ENCODE measurements at places on chromosomes 1 and 21.

DNA sequence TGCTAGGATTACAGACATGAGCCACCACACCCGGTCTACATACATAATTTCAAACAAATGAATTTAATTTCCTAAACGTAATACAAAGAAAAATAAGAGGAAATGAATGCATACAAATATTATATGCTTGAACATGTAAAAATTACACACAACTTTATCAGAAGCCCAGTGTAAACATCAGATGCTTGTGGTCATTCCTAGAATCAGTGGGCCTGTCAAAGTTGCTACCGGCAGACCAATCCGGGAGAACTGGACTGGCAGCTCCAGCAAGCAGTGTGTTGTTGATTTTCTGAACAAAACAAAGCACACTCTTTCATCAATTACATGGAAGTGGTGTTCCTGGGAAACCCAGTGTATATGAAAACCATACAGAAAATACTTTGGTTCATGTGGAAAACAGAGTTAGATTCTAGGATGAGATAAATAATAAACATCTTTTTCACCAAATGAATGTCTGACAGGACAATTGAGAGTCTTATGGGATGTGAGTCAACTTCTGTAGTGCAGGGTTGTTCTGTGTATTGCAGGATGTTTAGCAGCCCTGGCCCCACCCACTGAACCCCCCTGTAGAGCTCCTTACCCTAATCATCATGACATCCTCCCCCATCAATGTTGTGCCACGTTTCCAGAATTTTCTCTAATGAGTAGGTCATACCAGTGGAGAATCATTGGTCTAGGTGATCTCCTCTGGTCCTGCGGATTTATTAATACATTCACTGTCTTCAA is 33.8 kb downstream of the MFSD2A start:
- DNase-seq: no peak

DNA sequence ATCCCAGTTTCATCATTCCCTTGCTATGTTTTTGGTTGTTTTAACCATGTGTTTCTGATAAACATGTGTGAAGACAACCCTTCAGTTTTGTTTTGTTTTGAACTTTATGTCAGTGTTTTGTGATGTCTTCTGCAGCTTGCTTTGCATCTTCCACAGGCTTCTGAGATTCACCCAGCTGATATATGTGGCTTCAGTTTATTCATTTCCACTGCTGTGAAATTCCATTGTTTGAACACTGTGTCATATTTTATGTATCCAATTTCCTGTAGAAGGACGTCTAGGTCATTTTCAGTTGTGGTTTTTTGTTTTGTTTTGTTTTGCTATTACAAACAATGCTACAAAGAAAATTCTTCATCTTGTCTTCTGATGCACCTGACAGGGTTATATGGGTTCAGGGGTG is 27.2 kb upstream of the SLC26A9 start:
- DNase-seq: no peak

DNA sequence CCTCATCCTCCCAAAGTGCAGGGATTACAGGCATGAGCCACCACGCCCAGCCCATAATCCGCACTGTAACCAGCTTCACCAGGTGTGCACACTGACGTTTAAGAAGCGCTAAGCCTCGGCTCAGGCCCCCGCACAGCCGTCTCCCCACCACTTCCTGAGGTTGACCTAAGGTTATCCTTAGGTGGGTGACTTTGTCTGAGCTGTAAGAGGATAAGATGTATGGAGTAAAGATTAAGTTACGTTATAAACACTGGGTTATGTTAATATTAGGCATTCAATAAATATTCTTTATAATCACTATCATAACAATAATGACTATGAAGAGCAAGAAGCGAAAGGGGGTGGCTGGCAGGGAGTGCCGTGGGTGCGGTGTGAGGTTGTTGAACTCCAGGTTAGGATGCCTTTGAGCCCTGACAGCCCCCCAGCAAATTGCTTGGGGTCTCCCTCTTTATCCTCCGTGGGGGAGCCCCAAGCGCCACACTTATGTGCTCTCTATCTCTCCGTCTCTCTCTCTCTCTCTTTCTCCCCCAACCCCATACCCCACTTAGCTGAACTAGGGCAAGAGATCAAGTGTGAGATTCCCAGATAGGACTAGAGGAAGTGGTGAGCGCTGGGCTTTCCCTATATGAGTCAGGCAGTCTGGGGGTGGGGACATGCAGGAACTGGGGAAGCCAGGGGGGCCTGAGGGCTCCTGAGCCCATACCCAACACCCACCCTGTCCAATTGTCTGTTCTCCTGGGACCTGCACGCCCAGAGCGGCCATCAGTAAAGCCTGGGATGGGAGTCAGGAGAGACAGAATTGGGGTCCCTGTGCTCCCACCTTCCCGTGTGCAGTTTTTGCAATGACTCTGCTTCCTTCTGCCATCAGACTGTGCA is 7.6 kb downstream of the EFHD2 start:
- DNase-seq: no peak

- DNase-seq: no peak
These were observed 20.2 kb downstream of the MRPL37 start for GRCh38 chr1:54220004-54220811.

DNA sequence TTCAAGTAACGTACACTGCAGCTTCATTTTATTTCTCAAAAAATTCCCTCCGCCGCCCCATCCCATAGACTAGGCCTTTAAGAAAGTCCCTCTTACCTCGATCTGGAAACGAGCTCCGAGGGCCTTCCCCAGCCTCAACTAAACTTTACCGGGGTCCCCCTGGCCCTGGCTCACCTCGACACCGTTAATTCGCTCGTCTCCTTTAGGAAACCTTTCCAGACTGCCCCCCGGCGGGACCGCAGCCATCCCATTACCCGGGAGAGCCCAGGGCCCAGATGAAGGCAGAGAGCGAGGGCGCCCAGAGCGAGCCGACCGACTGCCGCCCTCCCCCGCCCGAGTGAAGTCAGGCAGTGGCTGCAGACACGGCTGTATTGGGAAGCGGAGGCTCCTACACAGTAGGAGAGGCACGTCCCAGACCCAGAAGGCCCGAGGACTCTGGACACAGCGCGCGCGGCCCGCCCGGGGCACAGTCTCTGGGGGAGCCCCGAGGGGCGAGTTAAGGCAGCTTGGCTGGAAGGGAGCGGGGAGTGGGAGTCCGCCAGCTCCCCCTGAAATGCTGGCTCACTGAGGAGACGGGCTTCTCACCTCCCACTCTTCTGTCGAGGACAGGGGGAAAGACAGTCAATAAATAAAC is 14.6 kb downstream of the SEMA6C start:
- no peak for DNase-seq

- DNase-seq: no peak
These were observed 78.6 kb downstream of the PDE9A start for GRCh38 chr21:42732033-42732410.

GRCh38 chr21:41135746-41136145 is 32.2 kb upstream of the BACE2 start:
- no peak for DNase-seq

DNA sequence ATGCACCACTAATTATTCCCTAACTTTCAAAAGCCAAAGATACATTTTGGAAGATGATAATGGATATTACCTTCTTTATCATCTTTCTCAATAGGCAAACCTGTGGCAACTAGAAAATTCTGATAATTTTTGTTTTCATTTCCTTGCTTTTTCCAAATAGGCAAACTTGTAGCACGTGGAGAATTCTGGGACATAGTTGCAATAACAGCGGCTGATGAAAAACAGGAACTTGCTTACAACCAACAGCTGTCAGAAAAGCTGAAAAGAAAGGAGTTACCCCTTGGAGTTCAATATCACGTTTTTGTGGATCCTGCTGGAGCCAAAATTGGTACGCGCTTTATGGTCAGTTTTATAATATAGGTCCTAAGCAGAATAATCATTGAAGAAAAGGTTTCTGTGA is 1.5 kb downstream of the FPGT start:
- DNase-seq: no peak

GRCh38 chr21:36701756-36702621 is 3.1 kb downstream of the SIM2 start:
- no peak for DNase-seq

DNA sequence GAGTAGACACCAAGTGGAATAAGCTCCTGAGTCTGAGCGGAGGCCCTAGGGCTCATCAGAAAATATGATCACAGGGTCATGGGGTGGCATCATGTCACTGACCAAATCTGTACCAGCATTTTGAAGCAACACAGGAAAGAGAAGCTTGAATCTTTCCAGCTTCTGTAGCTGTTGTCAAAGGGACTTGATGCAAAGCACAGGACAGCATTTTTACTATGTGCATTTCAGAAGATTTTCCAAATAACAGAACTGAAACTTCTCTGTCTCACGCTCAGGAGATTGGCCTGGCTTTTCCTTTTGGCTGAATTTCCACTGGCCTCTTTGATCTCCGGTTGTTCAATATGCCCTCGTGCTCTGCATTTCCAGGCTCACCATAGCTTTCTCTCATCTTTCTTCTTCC is 127.2 kb upstream of the ATP1B1 start:
- no peak for DNase-seq

- no peak for DNase-seq
These were observed 14.0 kb upstream of the TBX15 start for GRCh38 chr1:119002028-119002686.

- DNase-seq: no peak
These were observed 98.9 kb upstream of the WNT4 start for GRCh38 chr1:22241811-22242210.

DNA sequence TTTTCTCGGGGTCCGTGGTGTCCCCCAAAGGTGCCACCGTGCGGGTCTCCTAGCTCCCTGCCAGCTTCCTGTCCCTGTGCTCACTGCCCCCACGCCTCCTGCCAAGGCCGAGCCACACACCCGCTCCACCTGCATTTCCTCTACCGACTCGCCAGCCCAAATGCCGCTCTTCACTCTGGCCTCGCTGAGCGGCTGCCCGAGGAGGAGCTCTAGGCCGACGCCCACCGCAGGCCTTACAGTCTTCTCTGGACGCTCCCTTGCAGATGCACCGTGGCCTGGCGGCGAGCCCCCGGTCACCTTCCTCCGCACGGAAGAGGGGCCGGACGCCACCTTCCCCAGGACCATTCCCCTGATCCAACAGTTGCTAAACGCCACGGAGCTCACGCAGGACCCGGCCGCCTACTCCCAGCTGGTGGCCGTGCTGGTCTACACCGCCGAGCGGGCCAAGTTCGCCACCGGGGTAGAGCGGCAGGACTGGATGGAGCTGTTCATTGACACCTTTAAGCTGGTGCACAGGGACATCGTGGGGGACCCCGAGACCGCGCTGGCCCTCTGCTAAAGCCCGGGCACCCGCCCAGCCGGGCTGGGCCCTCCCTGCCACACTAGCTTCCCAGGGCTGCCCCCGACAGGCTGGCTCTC is 26.3 kb downstream of the FTCD start:
- no peak for DNase-seq

GRCh38 chr1:165288350-165289120 is 68.0 kb downstream of the LMX1A start:
- DNase-seq: peak; percentile 51

- DNase-seq: no peak
These were observed 152.9 kb downstream of the RWDD3 start for GRCh38 chr1:95386915-95387314.

- peak; percentile 50 for DNase-seq
These were observed 361.5 kb upstream of the ZP4 start for GRCh38 chr1:238252033-238252802.

DNA sequence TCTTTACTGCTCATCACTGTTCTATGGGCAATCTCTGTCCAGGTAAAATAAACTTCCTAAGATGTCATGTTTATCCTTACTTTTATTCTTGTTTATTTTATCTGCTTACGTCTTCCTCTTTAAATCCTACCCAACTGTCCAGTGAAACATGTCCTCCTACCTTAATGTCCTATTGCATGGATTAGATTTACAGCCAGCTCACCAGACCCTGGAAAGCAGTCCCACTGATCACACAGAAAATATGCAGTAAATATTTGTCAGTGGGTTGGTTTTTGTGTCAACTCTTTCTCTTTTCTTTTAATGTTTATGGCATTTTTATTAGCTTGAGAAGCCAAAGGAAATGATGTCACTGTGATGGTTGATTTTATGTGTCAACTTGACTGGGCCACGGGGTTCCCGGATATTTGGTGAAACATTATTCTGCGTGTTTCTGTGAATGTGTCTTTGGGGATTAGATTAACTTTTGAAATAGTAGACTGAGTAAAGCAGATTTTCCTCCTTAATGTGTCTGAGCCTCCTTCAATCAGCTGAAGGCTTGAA is 258.3 kb downstream of the SRGAP2C start:
- no peak for DNase-seq

DNA sequence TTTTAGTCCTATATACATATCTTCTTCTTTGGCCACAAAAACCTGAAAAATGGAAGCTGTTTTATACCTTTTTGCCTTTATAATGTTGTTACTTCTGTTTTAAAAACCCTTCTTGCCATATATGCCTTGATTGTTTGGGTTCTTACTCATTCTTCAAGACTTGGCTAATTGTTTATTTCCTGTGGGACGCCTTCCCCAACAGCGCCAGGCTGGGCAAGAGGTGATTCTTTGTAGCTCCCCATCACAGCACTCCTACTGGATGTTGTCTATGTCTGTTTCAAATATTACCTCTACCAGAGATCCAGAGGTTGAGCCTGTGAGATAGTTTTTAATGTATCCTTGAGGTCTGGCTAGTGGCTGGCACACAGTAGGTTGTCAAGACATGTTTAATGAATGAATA is 73.2 kb upstream of the CYP2J2 start:
- no peak for DNase-seq

- no peak for DNase-seq
These were observed 3.4 kb downstream of the EGLN1 start for GRCh38 chr1:231418741-231419107.

GRCh38 chr1:4585216-4585615 is 69.2 kb upstream of the AJAP1 start:
- DNase-seq: peak; percentile 55

GRCh38 chr1:72892461-72892860 is 610.1 kb upstream of the NEGR1 start:
- DNase-seq: no peak

GRCh38 chr1:172544481-172545104 is 11.6 kb downstream of the SUCO start:
- no peak for DNase-seq

- no peak for DNase-seq
These were observed 35.9 kb upstream of the ZFP69B start for GRCh38 chr1:40414331-40414730.

- DNase-seq: no peak
These were observed 90.2 kb upstream of the C1orf21 start for GRCh38 chr1:184296466-184297243.

- no peak for DNase-seq
These were observed 9.0 kb upstream of the RBM8A start for GRCh38 chr1:145936247-145936646.

GRCh38 chr1:225389843-225390242 is 38.0 kb downstream of the LBR start:
- no peak for DNase-seq

Data from HEK293T (cell line).